Mesendoderm (in vitro differentiated cells): ENCODE measurements at places on chromosomes 11 and 22.

- no peaks in the 10 kb centered on the region for H3K27me3 ChIP-seq
- peaks cover 16% of the 10 kb centered on the region for H3K4me1 ChIP-seq
- H3K27ac ChIP-seq, result peak overlapping the region; percentile 13
- DNase-seq, result peak; percentile 82
- H3K4me3 ChIP-seq, result no peak overlapping the region
Observed at GRCh38 chr11:94786264-94787126, 18.3 kb downstream of the AMOTL1 start.

GRCh38 chr11:75582895-75583717 lies 21.1 kb downstream of the SERPINH1 start:
- peak overlapping the region; percentile 94 for H3K27ac ChIP-seq
- H3K36me3 ChIP-seq, result no peaks in the 10 kb centered on the region
- H3K27me3 ChIP-seq, result no peaks in the 10 kb centered on the region

- DNase-seq, result peak; percentile 44
- H3K4me1 ChIP-seq, result no peaks in the 10 kb centered on the region
- no peak overlapping the region for H3K4me3 ChIP-seq
Observed at GRCh38 chr11:88623531-88623930, 286.0 kb upstream of the CTSC start.

DNA sequence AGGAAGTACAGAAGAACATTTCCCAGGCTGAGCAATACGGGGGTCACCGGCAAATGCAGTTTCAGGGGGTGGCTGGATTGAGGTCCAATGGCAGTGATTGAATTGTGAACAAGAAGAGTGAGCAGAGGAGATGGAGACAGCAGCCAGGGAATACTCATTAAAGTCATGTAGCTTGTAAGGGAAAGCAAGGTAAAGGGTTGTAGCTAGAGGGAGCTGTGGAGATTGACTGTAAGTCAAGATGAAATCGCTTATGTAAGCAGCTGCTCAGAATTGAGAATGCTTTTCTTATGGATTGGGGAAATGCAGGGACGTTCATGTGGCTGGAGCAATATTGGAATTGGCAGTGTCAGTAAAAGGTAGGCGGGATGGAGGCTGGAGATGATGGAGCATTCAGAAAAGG lies 111.4 kb upstream of the TBCEL start:
- H3K36me3 ChIP-seq, result no peaks in the 10 kb centered on the region
- no peaks in the 10 kb centered on the region for H3K27me3 ChIP-seq
- no peak overlapping the region for H3K4me3 ChIP-seq
- H3K4me1 ChIP-seq, result no peaks in the 10 kb centered on the region

DNA sequence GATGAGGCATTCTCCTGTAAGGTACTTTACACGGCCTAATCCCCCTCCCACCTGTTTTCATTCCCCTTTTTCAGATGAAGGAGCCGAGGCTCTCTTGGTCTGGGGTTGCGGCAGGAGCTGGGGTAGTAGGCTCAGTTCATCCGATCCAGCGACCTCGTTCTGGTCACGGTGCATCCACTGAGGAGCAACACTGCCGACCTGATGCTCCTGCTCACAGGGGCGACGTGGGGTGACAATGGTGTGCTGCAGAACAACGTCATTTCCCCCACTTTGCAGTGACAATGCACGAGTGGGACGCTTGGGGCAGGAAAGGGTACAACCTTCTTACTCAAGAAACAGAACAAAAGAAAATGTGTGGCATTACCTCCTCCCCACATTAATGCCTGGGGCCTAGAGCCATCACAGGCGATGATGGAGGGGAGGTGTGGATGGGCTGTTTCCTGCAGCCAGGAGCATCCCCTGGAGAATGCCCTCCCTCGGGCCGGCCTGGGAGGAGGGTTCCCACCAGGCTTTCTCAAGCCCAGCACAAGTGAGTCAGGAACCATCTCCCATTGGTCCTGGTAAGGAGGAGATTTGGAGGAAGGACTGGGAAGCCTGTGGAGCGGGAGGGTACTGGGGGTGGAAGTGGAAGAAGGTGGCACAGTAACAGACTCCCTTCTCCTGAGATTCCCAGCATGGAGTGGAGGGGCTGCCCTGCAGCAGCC lies 125.6 kb downstream of the SPATA19 start:
- no peaks in the 10 kb centered on the region for H3K27me3 ChIP-seq
- no peaks in the 10 kb centered on the region for H3K4me1 ChIP-seq
- no peaks in the 10 kb centered on the region for H3K36me3 ChIP-seq
- H3K4me3 ChIP-seq, result no peak overlapping the region
- peak; percentile 34 for DNase-seq

DNA sequence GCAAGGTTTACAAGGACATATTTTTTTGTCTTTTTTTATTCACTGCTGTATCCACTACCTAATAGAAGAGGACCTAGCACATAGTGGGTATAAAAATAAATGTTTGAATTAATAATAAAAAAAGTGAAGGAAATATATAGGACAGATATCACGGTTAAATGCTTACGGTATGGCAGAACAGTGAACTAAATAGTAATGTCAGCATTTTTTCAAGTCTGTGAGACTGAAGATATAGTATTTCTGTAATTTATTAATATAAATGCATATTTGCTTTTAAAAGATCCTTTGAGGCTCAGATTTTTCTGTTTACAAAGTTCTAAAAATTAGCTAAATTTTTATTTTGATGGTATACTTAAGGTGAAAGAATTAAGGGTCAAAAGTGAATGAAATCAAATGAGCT lies 68.6 kb upstream of the CNTN5 start:
- no peak overlapping the region for H3K4me3 ChIP-seq
- H3K27me3 ChIP-seq, result no peaks in the 10 kb centered on the region
- no peak for DNase-seq
- no peaks in the 10 kb centered on the region for H3K4me1 ChIP-seq
- H3K27ac ChIP-seq, result no peak overlapping the region
- H3K36me3 ChIP-seq, result no peaks in the 10 kb centered on the region

DNA sequence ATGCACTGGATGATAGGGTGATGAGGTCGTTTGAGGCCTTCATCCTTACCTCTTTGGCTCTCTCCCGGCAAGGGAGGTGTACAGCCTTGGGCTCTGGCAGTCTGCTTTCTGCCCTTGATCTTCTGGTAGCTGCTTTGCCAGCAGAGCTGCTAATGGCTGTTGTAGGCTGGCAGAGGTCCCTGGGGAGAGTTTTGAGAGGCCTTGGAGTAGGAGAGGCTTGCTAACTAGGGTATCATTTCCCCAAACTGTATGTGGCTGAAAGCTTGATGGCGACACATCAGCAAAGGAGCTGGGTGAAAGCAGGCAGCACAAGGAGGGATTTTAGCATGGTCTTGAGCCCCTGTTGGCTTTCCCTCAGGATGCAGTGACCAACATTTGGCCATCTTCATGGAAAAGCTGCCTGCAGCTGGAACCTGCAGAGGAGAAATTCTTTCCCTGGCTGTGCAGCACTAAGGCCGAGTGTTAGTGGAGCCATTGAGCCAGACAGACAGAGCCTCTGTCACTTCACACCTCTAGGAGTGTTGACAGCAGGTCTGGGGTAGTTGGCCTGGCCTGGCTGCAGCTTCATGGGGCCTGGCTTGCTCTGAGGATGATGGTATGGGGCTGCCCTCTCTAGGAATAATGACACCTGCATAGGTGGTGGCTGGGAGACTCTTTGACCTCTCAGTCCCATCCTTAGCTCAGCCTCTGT lies 3.5 kb upstream of the AMPD3 start:
- H3K4me1 ChIP-seq, result peaks cover 11% of the 10 kb centered on the region
- H3K4me3 ChIP-seq, result no peak overlapping the region
- H3K36me3 ChIP-seq, result no peaks in the 10 kb centered on the region
- peak; percentile 14 for DNase-seq
- no peaks in the 10 kb centered on the region for H3K27me3 ChIP-seq

DNA sequence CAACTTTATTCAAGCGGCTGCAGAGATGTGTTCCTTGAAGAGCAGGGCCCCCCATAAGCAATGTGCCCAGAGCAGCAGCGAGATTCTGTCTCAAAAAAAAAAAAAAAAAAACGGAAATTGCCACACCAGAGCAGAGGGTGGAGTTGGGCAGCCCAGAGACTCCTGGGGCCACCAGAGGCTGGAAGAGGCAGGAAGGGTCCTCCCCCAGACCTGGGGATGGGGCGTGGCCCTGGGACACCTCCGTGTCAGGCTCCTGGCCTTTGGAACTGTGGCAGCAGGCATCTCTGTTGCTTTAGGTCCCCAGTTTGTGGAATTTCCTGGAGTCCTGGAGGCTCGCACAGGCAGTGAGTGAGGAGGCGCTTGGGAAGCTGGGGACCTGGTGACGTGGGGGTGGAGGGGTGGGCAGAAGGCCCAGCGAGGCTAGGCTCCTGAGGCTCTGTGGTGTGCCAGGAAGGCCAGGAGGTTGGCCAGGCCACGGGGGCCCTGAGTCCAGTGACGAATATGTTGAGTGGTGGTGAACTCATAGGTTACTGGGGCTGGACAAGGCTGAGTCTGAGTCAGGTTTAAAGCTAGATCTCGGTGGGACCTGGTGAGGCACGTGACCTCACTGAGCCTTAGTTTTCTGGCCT lies 735.6 kb downstream of the BRD1 start:
- no peaks in the 10 kb centered on the region for H3K36me3 ChIP-seq
- H3K27me3 ChIP-seq, result no peaks in the 10 kb centered on the region
- no peaks in the 10 kb centered on the region for H3K4me1 ChIP-seq
- H3K27ac ChIP-seq, result no peak overlapping the region

DNA sequence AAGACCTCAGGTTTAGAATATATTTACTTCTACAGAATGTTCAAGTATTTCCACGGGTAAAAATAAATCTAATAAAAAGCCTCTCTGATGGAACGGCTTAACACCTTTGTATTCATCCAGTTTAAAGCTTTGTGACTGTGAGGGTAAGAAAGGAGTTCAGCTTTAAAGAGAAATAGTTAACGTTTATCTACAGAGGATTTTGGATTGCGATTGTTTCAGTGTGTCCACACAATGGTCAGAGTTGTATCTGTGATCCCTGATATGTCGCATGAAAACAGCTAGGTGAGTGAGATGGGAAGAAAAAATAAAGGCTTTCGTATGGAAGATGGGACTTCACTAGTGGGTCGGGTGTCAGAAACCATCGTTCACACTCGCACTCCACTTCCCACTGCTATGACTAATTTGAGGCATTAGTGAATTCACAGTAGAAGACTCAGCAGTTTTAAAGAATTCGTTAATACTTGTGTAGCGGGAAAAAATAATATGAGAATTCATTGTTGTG lies 1.6 kb downstream of the APLP2 start:
- DNase-seq, result no peak
- no peak overlapping the region for H3K27ac ChIP-seq
- H3K4me3 ChIP-seq, result peak overlapping the region; percentile 2
- H3K27me3 ChIP-seq, result no peaks in the 10 kb centered on the region

GRCh38 chr11:75432911-75433321 lies at the start of gene KLHL35:
KLHL35 (minus strand) TSS chr11:75433203; CDS start chr11:75430629, 2,574 bp downstream.
- H3K27ac ChIP-seq, result no peak within 1 kb of the TSS
- H3K4me3 ChIP-seq, result no peak within 1 kb of the TSS
- DNase-seq, result no peak
- H3K27me3 ChIP-seq, result peaks cover 31% of the 10 kb centered on the region
- H3K36me3 ChIP-seq, result no peaks in the 10 kb centered on the region

DNA sequence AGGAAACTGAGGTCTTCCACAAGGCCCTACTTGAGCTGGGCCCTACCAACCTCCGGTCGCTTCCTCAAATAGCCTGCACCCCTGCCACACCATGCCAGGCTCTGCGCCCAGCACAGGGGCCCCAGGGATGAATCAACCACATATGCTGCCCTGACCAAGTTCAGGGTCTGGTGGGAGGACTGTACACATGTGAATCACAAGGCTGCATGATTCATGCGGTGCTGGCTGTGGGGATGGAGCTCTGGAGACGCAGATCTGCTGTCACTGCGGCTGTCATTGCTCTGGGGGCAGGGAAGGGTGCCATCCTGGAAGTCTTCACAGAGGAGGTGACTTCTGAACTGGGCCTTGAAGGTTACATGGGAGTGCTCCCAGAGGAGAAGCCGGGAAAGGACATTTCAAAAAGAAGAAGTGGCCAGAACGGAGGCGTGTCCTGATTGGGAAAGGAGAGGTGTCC lies 21.5 kb downstream of the CYTH4 start:
- no peak overlapping the region for H3K27ac ChIP-seq
- no peaks in the 10 kb centered on the region for H3K36me3 ChIP-seq
- no peak overlapping the region for H3K4me3 ChIP-seq
- H3K4me1 ChIP-seq, result no peaks in the 10 kb centered on the region

- H3K4me1 ChIP-seq, result no peaks in the 10 kb centered on the region
- no peak overlapping the region for H3K4me3 ChIP-seq
- no peaks in the 10 kb centered on the region for H3K36me3 ChIP-seq
- no peaks in the 10 kb centered on the region for H3K27me3 ChIP-seq
- H3K27ac ChIP-seq, result no peak overlapping the region
- DNase-seq, result no peak
Observed at GRCh38 chr22:27905653-27906052, 13.4 kb downstream of the PITPNB start.

GRCh38 chr11:72768581-72768980 lies 16.4 kb upstream of the ARAP1 start:
- H3K27me3 ChIP-seq, result no peaks in the 10 kb centered on the region
- H3K36me3 ChIP-seq, result no peaks in the 10 kb centered on the region
- H3K4me1 ChIP-seq, result no peaks in the 10 kb centered on the region
- no peak overlapping the region for H3K27ac ChIP-seq
- DNase-seq, result no peak
- no peak overlapping the region for H3K4me3 ChIP-seq

GRCh38 chr11:111155021-111155420 lies 90.5 kb upstream of the POU2AF2 start:
- H3K4me1 ChIP-seq, result no peaks in the 10 kb centered on the region
- H3K27ac ChIP-seq, result no peak overlapping the region
- no peak for DNase-seq
- H3K4me3 ChIP-seq, result no peak overlapping the region

GRCh38 chr11:38155856-38156255 lies 1557.8 kb upstream of the RAG2 start:
- H3K27ac ChIP-seq, result no peak overlapping the region
- DNase-seq, result no peak
- H3K4me1 ChIP-seq, result no peaks in the 10 kb centered on the region
- H3K27me3 ChIP-seq, result no peaks in the 10 kb centered on the region
- no peaks in the 10 kb centered on the region for H3K36me3 ChIP-seq
- H3K4me3 ChIP-seq, result no peak overlapping the region

DNA sequence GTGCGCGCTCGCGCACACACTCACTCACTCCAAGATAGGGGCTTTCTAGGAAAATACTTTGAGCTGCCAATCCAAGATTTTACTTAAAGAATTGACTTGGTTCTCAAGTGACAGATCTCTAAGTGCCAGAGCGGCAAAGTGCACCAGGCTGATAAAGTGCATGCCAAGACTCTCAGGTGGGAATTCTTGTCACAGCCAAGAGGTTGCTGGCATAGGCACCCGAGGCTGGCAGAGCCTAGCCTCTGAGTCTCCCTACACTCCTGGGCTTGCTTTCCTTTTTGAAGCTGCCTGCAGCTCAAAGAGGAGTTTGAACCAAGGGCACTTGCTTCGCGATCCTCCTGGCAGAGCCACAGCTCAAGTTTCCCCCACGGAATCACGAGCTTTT lies 2.5 kb upstream of the ADM start:
- H3K4me3 ChIP-seq, result peak overlapping the region; percentile 4
- no peaks in the 10 kb centered on the region for H3K27me3 ChIP-seq
- peak overlapping the region; percentile 34 for H3K27ac ChIP-seq
- H3K36me3 ChIP-seq, result no peaks in the 10 kb centered on the region
- peaks cover 2% of the 10 kb centered on the region for H3K4me1 ChIP-seq

- no peak overlapping the region for H3K4me3 ChIP-seq
- H3K27me3 ChIP-seq, result no peaks in the 10 kb centered on the region
- peak; percentile 60 for DNase-seq
- no peaks in the 10 kb centered on the region for H3K4me1 ChIP-seq
- H3K36me3 ChIP-seq, result no peaks in the 10 kb centered on the region
Observed at GRCh38 chr11:4851033-4851432, 2.0 kb upstream of the OR51S1 start.

GRCh38 chr11:66688561-66689534 lies 11.2 kb upstream of the RBM4B start:
- DNase-seq, result no peak
- H3K36me3 ChIP-seq, result no peaks in the 10 kb centered on the region
- no peak overlapping the region for H3K4me3 ChIP-seq
- H3K4me1 ChIP-seq, result no peaks in the 10 kb centered on the region

- no peaks in the 10 kb centered on the region for H3K4me1 ChIP-seq
- H3K36me3 ChIP-seq, result no peaks in the 10 kb centered on the region
- H3K27me3 ChIP-seq, result no peaks in the 10 kb centered on the region
- no peak overlapping the region for H3K4me3 ChIP-seq
- H3K27ac ChIP-seq, result no peak overlapping the region
Observed at GRCh38 chr11:124402326-124402922, 3.6 kb upstream of the OR8B3 start.
